IPS-NIHi11 (cell line): ENCODE measurements at places on chromosomes 7 and 10.
A peak's percentile ranks its signal among the peaks of the same experiment; 100 is the strongest.

- no peak for DNase-seq
Observed at GRCh38 chr10:5070648-5071410, 23.4 kb upstream of the AKR1C3 start.

GRCh38 chr7:26182283-26182682 lies 18.3 kb downstream of the HNRNPA2B1 start:
- no peak for DNase-seq

- no peak for DNase-seq
Observed at GRCh38 chr10:133021963-133022775, 65.6 kb upstream of the ADGRA1 start.

GRCh38 chr7:151248346-151249033 lies at the start of gene SMARCD3:
TSS of gene SMARCD3 (minus strand) at chr7:151248694. CDS start at chr7:151248562, 132 bp downstream.
- peak; percentile 66 for DNase-seq

GRCh38 chr10:23354630-23355279 lies 10.2 kb upstream of the C10orf67 start:
- no peak for DNase-seq
